ENCODE measurements at places on chromosomes 3 and 15. TPM values are rescaled to one million over a fixed set of nuclear protein-coding genes. Genes with fewer than 3 reads are reported as not detected.

The LRRN1 gene
- 21.4 TPM for total RNA-seq

The CIDEC gene
- total RNA-seq = not detected

The POLR2M gene
- total RNA-seq = 305 TPM

DNA sequence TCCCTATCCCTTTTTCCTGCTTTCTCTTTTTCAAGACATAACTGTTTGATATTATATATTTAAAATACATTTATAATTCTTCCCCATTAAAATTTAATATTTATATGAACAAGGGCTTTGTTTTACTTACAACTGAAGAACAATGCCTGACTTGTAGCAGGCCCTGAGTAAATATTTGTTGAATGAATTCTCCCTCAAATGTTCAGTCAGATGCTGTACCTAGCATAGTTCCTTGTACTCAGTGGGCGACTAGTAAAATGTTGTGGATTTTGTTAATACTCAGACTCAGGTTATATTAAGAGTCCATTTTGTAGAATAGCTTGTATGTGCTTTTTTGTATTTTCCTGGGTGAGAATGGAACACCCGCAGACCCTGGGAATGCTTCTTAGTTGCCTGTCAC is 69.1 kb downstream of the SEC22A start:
- no peak for DNase-seq

DNA sequence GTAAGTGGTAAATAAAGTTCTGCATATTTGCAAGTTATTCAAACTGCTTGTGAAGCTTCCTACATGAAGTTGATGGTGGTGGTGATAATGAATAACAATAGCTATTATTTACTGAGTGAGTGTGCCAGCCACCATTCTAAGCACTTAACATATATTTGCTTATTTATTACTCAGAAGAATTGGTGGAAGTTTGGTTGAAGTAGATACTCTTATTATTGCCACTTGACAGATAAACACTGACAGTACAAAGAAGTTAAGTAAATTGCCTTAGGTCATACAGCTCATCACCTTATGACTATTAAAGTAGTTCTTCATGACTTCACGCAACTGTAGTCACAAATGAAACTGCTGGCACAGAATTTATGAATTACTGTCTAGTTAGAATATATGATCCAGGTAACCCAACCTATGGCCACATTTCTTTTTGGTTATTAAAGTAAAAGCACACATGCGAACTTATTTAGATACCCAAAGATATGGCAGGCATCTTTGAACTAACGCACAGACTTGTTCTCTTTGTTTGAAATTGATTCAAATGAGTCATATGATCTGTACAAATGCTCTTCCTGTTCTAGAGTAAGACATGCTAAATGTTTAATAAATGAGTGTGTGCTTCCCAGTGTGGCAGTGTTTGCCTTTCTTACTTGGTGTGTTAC is 99.8 kb upstream of the NR2F2 start:
- no peak for DNase-seq

DNA sequence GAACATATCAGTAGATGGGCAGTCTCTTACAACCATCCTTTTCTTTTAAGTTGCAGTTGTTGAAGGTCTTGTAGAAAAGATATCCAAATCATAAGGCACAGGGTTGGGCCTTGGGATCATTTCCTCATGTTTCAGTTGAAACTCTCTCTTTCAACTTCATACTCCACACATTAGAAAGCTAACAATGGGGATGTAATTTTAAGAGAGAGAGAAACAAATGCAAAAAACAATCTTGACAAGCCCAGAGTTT is 747.9 kb downstream of the ROBO1 start:
- no peak for DNase-seq

GRCh38 chr3:128438488-128439072 is 28.1 kb downstream of the DNAJB8 start:
- no peak for DNase-seq

DNA sequence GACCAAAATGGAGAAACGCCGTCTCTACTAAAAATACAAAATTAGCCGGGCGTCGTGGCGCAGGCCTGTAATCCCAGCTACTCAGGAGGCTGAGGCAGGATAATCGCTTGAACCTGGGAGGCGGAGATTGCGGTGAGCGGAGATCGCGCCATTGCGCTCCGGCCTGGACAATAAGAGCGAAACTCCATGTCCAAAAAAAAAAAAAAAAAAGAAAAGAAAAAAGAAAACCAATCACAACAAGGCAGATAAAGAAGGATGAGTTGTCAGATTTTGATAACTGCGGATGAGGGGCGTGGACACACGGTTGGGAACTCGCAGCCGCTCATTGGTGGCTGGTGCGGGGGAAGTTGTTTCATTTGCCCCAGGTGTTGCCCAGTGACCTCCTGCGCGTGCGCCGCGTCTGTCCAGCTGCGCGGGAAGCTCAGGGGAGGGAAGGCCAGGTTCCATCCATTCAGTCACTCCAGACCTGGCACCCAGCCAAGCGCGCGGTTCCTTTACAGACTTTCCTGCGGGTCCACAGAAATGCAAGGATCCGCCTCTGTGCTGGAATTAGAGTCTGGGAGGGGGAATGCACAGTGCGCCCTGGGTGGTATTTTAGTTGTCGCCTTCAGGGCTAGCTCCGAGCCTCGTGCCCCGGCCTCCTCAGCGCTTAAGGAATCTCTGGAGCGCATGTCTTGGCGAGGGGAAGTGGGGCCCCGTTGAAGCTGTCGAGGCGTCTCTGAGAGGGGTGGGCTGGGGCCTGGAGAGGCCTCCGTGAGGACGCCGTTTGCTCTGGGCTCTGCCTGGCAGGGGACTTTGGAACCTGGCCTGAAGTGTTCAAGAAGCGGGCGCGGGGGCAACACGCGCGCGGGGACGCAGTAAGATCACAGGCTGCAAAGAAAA is 708 bp upstream of the GCHFR start:
- no peak for DNase-seq

- no peak for DNase-seq
These were observed 27.4 kb downstream of the NKIRAS1 start for GRCh38 chr3:23889386-23889785.

GRCh38 chr3:99325402-99325801 is 313.0 kb upstream of the COL8A1 start:
- DNase-seq = no peak

- DNase-seq = no peak
These were observed 8.3 kb upstream of the ANKDD1A start for GRCh38 chr15:64903326-64903950.

GRCh38 chr3:187673012-187673411 is 2.8 kb upstream of the SST start:
- DNase-seq = no peak

GRCh38 chr3:135228201-135228600 is 433.1 kb downstream of the EPHB1 start:
- DNase-seq = no peak

Data from occipital lobe (tissue), 3 donors.